ENCODE measurements at places on chromosomes 1 and 21.
A peak's percentile ranks its signal among the peaks of the same experiment; 100 is the strongest.

- no peak for DNase-seq
Measured at GRCh38 chr1:90778486-90778885, 61.4 kb upstream of the BARHL2 start.

DNA sequence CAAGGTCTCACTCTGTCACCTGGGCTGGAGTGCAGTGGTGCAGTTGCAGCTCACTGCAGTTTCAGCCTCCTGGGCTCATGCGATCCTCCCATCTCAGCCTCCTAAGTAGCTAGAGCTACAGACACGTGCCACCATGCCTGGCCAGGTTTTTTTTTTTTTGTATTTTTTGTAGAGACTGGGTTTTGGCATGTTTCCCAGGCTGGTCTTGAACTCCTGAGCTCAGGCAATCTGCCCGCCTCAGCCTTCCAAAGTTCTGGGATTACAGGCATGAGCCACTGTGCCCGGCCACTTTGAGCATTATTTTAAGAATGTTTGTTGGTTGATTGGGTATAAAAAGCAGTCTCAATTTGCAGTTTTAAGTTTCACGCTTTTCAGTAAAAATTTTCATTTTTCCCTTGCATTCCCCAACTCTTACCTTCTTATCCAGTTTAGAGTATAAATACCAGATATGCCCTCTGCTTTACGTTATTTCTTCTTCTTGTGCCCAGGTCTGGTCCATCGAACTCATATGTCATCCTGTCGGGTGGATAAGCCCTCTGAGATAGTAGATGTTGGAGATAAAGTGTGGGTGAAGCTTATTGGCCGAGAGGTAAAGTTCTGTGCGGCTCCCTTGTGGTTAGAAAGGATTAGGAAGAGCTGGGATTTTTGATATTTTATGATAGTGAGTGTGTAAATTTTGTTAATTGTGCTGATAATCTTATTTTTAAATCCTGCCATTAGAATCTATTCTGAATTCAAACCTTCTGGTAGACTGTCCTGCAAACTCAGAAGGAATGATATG lies 36.0 kb downstream of the FABP3 start:
- no peak for DNase-seq

GRCh38 chr21:14591882-14592281 lies 45.8 kb upstream of the SAMSN1 start:
- no peak for DNase-seq

DNA sequence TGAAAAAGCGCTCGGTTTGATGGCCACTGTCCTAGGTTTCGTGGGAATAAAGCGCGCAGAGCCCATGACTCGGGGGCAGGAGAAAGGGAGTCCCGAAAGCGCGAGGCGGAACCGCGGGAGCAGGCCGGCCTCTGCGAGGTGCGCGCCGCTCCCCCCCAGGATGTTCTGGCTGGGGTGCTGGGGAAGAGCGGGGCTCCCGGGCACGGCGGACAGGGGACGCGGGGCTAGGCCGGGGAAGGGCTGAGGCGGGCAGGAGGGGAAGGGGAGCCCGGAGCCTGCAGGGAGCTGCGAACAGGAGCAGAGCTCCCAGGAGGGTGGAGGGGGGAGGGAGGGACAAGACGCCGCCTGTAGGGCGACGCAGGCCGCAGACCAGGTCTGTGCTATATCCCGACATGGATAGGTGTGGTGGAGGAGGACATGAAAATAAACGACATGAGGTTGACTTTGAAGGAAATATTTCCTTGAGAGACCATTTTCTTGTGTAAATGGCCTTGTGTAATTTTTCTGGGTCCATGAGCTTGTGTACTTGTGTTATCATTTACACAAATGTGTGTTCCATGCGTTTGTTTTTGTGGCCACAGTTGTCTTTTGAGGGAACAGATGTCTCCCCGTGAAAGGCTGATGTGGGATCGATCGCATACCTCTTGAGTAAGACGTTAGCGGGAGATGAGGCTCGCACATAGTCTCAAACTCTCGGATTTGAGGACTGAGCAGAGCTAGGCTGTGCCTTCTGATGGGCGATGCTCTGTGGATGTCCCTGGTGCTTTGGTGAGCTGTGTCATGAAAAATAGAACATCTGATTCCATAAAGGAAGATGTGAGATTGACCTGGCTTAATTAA lies 1.3 kb downstream of the PCNT start:
- peak; percentile 31 for DNase-seq

DNA sequence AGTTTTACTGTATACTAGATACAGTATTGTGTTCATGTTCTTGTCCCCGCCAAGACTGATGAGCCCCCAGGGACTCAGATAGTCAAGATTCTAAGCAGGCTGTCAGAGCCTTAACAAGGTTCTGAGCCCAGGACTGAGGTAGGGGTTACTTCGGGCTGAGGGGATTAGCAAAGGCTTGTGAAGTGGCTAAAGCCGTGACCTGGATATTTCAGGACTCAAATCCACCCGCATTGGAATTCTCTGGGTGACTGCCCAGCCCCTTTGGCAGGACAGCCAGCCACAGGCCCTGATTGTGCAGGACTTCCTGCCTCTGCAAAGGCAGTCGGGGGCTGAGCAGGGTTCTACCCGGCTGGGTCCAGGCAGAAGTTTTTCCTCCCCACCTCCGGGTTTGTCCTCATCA lies at the start of gene PLA2G5:
Gene PLA2G5, plus strand, starts transcription at position 321 of the 400 bp plus-strand sequence. CDS start 14,637 bp downstream, outside the sequence.
- no peak for DNase-seq

- DNase-seq: peak; percentile 61
Measured at GRCh38 chr1:185719021-185719420, 15.2 kb upstream of the HMCN1 start.

DNA sequence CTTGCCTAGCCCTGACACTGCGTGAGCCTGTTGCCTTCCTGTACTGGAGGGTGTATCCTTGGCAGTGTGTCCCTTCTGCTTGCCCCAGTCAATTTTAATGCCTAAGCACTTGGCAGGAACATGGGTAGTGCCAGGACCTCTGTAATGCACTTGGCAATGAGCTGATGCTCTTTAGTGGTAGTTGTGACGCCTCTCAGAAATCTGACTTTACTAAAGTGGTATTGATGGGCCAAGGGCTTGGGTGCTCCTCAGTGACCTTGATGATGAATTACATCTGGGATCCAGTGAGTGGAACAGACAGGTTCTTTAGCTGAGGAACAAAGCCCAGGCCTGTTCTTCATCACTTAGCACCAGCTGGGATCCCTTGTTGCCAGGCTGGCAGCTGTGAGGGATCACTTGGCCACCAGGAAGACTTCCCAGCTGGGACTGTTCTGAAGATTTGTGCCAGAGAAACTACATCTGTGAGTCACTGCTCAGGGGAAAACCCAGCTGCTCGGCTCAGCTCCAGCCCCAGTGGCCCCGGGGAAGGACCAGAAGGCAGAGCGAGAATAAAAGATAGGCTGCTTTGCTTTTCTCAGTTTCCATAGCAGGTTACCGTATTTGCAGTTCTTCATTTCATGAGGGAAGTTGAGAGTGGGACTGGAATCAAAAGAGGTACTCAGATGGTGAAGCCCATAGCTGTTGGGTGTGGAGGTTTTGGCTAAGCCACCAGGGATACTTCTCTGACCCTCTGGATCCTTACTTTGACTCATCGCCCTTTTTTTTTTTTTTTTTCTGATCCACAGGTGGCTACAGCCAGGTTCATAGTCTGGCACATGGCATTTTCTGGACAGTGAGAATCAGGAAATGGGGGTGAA lies 28.5 kb upstream of the KCNA2 start:
- no peak for DNase-seq

- DNase-seq: no peak
Measured at GRCh38 chr1:118340928-118341910, 156.2 kb upstream of the SPAG17 start.

DNA sequence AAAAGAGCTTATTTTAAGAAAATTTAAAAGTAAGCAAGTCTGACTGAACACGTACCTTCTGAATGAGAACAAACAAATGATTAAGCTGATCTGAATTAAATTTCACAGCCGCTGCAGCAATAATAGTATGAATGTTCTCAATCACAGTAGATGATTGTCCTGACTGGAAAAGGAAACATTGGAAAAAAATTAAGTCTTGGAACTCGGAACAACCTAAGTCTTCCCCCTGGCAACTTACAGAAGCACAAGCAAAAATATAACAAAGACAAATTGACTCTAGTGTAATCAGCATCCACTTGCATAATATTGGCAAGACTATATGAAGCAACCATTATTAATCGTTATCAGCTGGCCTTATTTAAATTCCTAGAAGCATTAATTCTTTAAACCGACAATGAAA lies 60.5 kb downstream of the USP24 start:
- DNase-seq: no peak

DNA sequence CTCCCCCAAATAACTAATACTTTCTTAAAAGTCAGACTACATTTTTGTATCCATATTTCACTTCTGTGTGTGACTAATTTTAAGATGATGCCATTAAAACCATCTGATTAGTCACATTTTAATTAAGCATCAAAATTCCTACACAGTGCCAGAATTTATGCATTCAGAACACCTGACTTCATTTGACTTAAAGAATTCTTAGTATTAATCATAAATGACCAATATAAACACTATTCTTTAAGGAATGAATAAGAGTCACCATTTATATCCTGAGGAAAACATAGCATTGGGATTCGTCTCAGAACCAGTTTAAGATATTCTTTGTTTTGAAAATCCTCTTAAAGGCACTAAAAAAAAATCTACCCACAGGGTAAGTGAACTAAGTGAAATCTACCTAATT lies 37.0 kb downstream of the TM2D1 start:
- DNase-seq: no peak

DNA sequence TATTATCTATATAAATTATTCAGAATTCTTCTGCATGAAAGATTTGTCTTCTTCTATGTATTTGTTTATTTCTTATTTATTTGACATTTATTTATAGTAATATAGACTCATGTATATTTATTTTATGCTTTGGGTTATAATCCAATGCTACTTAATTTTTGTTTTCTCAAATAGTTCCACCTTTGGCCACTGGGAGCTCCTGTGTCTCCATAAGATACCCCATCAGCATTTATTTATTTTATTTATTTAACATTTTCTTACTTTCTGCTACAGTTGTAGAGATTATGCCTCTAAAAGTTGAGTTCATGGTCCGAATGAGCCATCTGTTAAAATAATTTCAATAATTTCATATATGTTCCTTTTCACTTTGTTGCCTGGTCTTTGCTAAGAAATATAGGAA lies 289.4 kb downstream of the ADGRL2 start:
- DNase-seq: no peak

DNA sequence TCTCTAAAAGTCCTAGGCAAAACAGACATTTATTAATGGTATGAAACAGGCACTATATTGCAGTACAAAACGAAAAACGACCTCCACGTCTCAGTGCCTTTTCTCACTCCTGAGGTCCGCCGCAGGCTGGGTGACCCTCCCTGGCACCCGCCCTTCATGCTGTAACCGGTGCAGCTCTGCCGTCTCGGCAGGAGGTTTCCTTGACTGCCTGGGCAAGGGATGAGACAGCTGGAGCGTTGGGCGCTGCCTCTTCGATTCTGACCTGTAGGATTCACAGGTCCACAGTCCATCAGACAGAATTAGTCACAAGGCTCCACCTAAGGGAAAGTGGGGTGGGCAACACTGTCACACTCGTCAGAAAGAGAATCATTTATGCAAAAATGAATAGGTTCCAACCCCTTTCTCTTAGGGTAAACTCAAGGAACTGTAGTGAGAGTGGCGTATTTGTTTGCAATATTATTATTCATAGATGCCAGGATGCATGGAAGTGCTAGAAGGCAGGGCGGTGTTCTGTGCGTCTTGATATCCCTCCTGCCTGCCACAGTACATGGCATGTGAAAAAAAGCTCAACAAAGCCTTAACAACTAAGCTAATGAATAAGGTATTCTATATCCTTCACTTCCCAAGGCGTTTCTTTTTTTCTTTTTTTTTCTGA lies 23.5 kb upstream of the ZBTB18 start:
- DNase-seq: no peak

- DNase-seq: no peak
Measured at GRCh38 chr1:1291548-1292441, 11.6 kb downstream of the SCNN1D start.

DNA sequence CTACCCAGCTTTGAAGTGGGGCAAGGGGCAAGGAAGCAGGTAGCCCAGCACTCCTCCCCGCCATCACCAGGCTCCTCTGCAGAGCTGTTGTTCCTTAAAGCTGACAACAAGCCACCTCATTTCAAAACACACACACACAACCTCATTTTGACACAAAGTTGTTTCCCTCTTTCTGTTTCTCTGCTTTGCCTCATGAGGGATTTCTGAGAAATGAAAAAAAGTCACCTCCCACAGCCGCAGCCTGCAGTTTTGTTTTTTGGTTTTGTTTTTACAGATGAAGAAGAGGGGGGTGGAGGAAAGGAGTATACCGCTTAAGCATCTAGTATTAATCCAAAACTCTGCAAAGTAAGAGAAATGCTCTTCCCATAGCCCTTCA lies 12.1 kb downstream of the MCL1 start:
- no peak for DNase-seq

DNA sequence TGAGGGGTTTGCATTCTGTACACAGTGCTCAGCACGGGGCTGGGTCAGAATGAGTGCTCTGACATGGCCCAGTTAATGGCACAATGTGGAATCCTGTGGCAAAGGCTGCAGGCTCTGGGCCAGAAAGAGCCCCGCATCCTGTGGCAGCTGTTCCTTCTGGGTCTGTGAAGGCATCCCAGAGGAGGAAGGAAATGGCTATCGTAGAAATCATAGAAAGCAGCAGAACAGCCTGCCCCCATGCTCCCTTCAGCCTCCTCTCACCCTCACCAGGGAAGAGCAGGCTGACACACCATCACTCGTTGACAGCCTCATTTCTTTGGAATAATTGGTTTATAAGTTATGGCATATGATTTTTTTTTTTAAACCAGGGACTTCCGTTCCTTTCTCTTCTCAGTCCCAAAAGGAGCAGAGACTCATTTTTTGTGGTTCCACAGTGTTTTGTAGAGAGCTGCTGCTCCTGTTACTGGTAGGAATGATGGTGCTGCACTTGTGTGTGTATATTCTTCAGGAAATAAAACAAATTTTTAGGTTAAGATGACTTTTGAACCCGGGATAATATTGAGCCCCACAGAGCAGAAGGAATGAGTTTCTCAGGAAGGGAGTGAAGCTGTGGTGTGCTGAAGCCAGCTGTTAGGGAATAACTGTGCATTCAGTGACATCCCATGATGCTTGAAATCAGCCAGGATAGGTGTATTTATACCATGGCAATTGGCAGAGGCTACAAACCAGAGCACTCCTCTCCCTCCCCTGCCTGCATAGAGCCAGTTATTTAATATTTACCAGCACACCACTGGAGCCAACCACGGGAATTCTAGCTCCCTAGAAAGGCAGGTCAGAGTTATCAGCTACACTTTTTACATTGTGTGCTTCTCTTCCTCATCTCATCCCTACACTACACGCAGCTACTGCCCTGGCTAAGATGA lies 32.0 kb downstream of the PLXNA2 start:
- DNase-seq: no peak

DNA sequence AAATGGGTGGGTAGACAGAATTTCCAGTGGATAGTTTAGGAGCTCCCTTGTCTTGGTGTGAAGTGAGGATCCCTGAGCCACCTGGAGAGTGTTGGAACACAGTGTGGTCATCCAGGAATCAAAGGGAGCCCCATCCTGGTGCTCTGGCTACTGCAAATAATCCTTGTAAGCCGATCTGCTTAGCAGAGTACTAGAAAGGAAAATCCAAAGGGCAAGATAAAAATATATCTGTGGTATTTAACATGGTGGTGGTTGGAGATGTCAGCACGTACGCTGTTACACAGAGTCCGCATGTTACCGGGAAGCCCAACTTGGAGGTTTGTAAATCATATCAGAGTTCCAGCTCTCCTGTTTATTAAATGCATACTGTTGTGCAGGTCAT lies 39.0 kb downstream of the VANGL1 start:
- no peak for DNase-seq

Measured in amniotic stem cell (primary cell).